Neural progenitor cell (in vitro differentiated cells): ENCODE measurements at places on chromosomes 4 and X. TPM values are rescaled to one million over a fixed set of nuclear protein-coding genes. Genes with fewer than 3 reads are reported as not detected.
A peak's percentile ranks its signal among the peaks of the same experiment; 100 is the strongest.

GRCh38 chrX:68254738-68255645, 178.3 kb downstream of the OPHN1 start:
- no peak for DNase-seq
- H3K27ac ChIP-seq: no peak overlapping the region

- peaks cover 17% of the 10 kb centered on the region for H3K4me1 ChIP-seq
- DNase-seq: no peak
- H3K27me3 ChIP-seq: no peaks in the 10 kb centered on the region
Observed at GRCh38 chr4:185817403-185817818, 5.4 kb upstream of the SORBS2 start.

The EVC2 gene
- 6.1 and 8.0 TPM in 2 replicates for total RNA-seq

The TMEM271 gene
- total RNA-seq: not detected in 2 replicates

- H3K27me3 ChIP-seq: no peaks in the 10 kb centered on the region
- no peaks in the 10 kb centered on the region for H3K4me1 ChIP-seq
- H3K4me3 ChIP-seq: no peak overlapping the region
- no peak for DNase-seq
- no peak overlapping the region for H3K27ac ChIP-seq
Observed at GRCh38 chrX:136747003-136747986, 33.4 kb downstream of the ARHGEF6 start.

DNA sequence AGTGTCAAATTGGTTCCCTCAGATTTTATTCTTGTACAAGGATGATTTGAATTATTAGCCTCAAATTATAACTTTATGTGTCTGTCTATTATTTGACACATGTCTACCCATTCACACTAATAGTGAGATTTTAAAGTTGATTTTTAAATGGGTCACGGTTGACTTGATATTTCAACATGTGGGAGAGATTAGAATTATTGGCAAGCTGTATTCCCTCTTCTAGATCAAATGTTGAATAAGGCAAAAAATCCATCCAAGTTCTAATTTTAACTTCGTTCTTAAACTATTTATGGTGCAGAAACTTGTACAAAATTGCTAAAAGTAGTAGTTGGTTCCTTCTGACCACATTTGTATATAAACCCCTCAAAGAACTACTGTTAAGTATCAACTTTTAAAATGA, 1498.0 kb downstream of the STIM2 start:
- no peak overlapping the region for H3K27ac ChIP-seq
- H3K4me3 ChIP-seq: no peak overlapping the region
- no peak for DNase-seq
- H3K36me3 ChIP-seq: no peaks in the 10 kb centered on the region

The C1QTNF7 gene
- not detected in 2 replicates for total RNA-seq

The ETDB gene
- not detected in 2 replicates for total RNA-seq

The ADD1 gene
- 131 and 140 TPM in 2 replicates for total RNA-seq

DNA sequence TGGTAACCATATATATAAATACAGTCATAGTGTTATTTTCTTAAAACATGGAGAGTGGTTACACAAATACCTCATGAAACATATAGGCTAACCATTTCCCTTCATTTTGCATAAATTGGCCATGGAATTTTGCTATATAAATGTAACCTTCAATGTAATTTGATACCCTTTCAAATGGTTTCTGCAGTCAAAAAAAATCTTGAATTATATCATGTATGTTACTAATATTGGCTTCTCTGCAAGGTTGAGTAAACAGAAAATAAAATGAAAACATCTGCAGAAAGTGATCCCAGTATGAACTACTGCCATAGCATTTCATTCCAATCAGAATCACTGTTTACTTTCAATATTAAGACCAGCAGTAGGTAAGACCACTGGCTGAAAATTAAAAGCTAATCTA, 1165.9 kb upstream of the TENM3 start:
- no peak overlapping the region for H3K4me3 ChIP-seq
- no peak overlapping the region for H3K27ac ChIP-seq
- H3K27me3 ChIP-seq: no peaks in the 10 kb centered on the region
- no peak for DNase-seq
- no peaks in the 10 kb centered on the region for H3K4me1 ChIP-seq

GRCh38 chrX:135094726-135095125, 25.6 kb downstream of the ETDB start:
- peaks cover 8% of the 10 kb centered on the region for H3K27me3 ChIP-seq
- no peaks in the 10 kb centered on the region for H3K36me3 ChIP-seq

DNA sequence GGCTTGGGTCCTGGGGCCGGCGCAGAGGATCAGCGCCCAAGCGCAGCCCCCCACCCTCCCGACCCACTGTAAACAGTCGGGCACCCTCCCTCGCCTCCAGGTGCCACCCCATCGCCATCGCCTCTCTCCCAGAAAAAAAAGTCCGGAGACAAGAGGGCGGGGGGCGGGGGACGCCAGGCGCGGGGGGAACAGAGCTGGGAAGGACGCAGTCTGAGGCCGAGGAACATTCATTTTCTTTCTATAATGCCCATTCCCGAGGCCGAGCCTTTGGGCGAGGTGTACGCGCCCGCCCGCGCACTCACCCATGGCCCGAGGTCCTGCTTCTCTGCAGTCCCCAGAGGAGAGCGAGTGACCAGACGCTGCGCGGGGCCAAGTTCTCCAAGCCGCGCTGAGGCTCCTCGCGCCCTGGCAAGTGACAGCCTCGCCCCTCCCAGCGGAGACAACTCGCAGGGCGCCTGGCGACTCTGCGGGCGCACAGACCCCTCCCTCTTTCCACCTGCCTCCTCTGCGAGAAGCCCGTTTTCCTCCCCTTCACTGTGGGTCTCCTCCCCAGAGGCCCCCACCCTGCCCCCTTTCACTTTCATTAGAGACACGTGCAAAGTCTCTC, 63.5 kb upstream of the WDR17 start:
- peak; percentile 73 for DNase-seq
- peaks cover 8% of the 10 kb centered on the region for H3K4me1 ChIP-seq
- H3K4me3 ChIP-seq: peak overlapping the region; percentile 56
- H3K27ac ChIP-seq: no peak overlapping the region
- H3K36me3 ChIP-seq: no peaks in the 10 kb centered on the region
- peaks cover 39% of the 10 kb centered on the region for H3K27me3 ChIP-seq

- H3K27me3 ChIP-seq: no peaks in the 10 kb centered on the region
- peaks cover 9% of the 10 kb centered on the region for H3K4me1 ChIP-seq
- peak; percentile 33 for DNase-seq
Observed at GRCh38 chr4:169723207-169723965, 34.4 kb downstream of the HPF1 start.

The BGN gene
- 0.37 TPM in 1 of 2 replicates, not detected in the other for total RNA-seq

DNA sequence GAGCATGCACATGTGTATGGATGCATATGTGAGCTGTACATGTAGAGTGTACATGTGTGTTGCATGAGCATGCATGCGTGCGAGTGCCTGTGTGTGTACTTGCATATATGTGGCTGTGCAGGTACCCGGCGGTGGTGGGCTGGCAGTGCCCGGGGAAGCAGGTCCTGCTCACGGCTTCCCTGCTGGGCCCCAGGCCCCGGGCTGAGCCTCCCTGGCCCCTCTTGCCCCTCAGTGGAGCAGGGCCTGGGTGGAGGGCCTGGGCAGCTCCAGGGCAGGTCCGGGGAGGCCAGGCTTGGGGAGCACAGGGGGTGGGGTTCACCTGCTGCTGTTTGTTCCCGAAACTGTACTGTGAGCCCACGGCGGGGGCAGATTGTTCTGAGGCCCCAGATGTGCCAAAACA, 9.4 kb downstream of the NAT8L start:
- H3K4me3 ChIP-seq: no peak overlapping the region

DNA sequence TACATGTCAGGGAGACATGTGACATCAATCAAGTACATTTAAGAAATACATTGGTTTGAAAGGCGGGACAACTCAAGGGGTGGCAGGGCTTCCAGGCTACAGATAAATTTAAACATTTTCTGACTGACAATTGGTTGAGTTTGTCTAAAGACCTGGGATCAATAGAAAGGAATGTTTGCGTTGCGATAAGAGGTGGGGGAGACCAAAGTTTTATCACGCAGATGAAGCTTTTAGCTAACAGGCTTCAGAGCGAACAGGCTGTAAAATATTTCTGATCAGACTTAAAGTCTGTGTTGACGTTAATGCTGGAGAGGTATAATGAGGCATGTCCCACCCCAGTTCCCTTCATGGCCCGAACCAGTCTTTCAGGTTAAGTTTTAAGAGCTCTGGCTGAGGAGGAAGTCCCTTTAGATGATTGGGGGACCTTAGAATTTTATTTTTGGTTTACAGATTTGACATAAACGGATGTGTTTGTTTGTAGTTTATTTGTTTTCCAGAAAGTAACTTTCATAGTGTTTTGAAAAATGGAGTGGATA, 346.7 kb upstream of the RASGEF1B start:
- no peaks in the 10 kb centered on the region for H3K27me3 ChIP-seq
- no peak overlapping the region for H3K4me3 ChIP-seq
- DNase-seq: no peak

DNA sequence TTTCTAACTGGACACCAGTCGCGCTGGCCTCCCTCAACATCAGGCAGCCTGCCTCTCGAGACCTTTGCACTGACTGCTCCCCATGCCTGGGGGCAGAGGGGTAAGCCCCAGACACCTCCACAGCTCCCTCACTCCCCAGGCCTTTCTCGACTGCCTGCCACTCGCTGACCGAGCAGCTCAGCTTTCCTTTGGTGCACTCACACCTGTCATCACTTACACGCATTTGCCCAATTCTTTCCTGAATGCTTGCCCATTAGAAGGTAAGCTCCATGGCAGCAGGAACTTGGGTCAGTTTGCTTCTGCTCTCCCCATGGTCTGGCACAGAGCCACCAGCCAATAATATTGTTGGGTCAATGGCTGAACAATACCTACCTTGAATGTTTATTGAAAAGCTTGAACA, 32.2 kb upstream of the PROM1 start:
- H3K4me3 ChIP-seq: no peak overlapping the region
- H3K4me1 ChIP-seq: no peaks in the 10 kb centered on the region
- H3K27me3 ChIP-seq: no peaks in the 10 kb centered on the region
- H3K36me3 ChIP-seq: no peaks in the 10 kb centered on the region
- no peak overlapping the region for H3K27ac ChIP-seq

DNA sequence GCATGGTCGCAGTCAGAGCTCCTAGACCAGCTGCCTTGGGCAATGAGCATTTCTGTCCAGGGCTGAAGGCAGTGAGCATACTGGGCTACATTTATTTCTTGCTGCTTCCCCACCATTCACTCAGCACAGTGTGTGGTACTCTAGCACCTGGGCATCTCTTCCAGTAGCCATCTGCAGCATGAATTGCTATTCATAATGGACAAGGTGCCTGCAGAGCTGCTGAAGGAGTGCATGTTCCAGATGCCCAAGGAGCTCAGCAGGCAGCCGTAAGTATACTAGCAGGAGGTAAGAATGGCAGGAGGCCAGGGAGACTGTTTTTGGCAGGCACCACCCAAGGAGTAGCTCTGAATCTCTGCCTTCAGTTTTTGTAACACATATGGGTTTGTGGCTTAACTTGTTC, 110.4 kb upstream of the RXFP1 start:
- H3K4me3 ChIP-seq: no peak overlapping the region
- no peaks in the 10 kb centered on the region for H3K36me3 ChIP-seq
- no peaks in the 10 kb centered on the region for H3K27me3 ChIP-seq

DNA sequence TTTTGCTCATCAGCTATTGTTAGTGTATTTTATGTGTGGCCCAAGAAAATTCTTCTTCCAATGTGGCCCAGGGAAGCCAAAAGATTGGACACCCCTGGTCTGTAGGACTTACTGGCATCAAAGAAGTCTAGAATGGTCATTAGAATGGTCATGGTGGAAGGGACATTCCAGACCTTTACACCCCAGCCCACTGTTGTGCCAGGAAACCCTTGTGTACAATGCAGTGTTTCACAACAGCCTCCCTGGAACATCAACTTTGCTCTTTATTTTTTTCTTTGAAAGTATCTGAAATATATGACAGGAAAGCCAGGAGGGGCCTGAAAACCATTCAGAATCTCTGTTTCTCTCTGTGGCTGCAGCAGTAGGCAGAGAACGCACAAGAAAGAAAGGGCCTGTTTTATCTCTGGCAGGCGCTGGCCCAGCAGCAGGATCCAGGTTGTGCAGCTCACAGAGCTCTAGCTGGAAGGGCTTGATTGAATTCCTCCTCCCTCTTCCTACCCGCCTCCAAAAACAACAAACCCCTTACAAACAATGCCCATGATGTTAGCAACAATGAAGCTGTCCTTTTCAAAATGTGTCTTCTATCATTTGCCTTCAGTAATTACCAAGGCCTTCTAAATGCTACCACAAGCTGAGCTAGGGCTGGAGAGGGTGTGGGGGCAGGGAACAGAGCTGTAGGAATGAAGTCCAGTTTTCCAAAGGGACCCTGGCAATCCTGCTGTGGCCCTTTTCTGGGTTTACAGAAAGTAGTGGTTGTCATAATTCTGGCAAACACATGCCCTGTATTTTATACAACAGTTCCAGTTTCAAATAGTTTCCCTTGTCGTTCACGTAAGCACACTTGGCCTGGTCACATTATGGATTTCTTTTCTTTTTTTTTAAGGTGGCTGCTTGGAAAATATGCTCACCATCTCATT, 32.3 kb upstream of the TFDP3 start:
- no peak overlapping the region for H3K4me3 ChIP-seq
- peaks cover 15% of the 10 kb centered on the region for H3K4me1 ChIP-seq
- H3K27me3 ChIP-seq: no peaks in the 10 kb centered on the region
- peak; percentile 47 for DNase-seq
- H3K36me3 ChIP-seq: no peaks in the 10 kb centered on the region
- no peak overlapping the region for H3K27ac ChIP-seq

DNA sequence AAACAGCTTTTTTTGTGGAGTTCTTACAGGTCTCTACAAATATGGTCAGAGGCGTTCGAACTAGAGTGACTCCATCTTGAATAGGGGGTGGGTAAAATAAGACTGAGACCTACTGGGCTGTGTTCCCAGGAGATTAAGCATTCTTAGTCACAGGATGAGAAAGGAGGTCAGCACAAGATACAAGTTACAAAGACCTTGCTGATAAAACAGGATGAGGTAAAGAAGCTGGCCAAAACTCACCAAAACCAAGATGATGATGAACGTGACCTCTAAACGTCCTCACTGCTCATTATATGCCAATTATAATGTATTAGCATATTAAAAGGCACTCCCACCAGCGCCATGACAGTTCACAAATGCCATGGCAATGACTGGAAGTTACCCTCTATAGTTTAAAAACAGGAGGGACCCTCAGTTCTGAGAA, 42.8 kb upstream of the SPP1 start:
- H3K27ac ChIP-seq: no peak overlapping the region
- H3K4me3 ChIP-seq: no peak overlapping the region
- no peaks in the 10 kb centered on the region for H3K36me3 ChIP-seq
- no peaks in the 10 kb centered on the region for H3K27me3 ChIP-seq

The ITM2A gene
- total RNA-seq: 1.8 and 2.2 TPM in 2 replicates
